Suprapubic skin (tissue), 4 donors: ENCODE measurements at places on chromosomes 12 and 14. TPM values are rescaled to one million over a fixed set of nuclear protein-coding genes. Genes with fewer than 3 reads are reported as not detected.

Gene CHGA
- not detected for total RNA-seq

Gene KDM5A
- total RNA-seq, result 43.1 TPM

Gene BBS10
- 11.7 TPM for total RNA-seq

Gene CINP
- 28.3 TPM for total RNA-seq

Gene TAS2R7
- total RNA-seq, result not detected

Gene MYO1A
- 0.64 TPM for total RNA-seq

GRCh38 chr12:64745980-64746379 lies 13.2 kb downstream of the GNS start:
- no peak overlapping the region for H3K27ac ChIP-seq
- no peaks in the 10 kb centered on the region for H3K27me3 ChIP-seq
- H3K4me3 ChIP-seq, result no peak overlapping the region
- no peak for DNase-seq

DNA sequence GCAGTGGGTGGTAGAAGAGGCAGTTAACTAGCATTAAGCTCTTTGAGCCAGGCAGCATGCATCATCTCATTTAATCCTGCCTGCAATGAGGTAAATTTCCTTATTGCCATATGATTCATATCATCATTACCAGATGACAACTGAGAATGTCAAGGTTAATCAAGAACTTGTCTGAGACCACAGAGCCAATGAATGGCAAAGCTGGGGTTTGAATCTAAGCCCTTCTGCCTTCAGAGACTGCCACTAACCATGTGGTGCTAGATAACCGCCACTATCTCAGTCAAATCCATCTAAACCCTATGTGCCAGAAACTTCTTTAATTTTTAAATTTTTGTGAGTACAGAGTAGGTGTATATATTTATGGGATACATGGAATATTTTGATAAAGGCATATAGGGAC lies 77.8 kb upstream of the GRIP1 start:
- H3K4me1 ChIP-seq, result no peaks in the 10 kb centered on the region
- DNase-seq, result no peak
- no peaks in the 10 kb centered on the region for H3K36me3 ChIP-seq
- no peaks in the 10 kb centered on the region for H3K27me3 ChIP-seq
- H3K4me3 ChIP-seq, result no peak overlapping the region

GRCh38 chr14:89377544-89377943 lies 39.5 kb downstream of the FOXN3 start:
- H3K27ac ChIP-seq, result no peak overlapping the region
- no peak for DNase-seq
- H3K4me3 ChIP-seq, result no peak overlapping the region
- H3K27me3 ChIP-seq, result no peaks in the 10 kb centered on the region
- H3K4me1 ChIP-seq, result peaks cover 12% of the 10 kb centered on the region

DNA sequence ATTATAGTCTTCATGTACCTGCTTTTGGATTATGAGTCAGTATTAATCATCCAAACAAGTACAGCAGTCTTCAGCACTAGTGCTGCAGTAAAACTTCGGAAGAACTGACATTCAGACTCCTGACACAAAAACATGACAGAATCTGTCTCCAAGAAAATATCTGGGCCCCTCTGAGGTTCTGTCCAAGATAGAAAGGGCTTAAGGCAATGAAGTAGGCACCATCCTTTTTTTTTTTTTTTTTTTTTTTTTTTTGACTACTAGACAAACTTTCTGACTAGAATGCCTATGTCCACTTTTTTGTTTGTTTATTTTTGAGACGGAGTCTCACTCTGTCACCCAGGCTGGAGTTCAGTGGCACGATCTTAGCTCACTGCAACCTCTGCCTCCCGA lies 112.5 kb downstream of the MED13L start:
- no peak overlapping the region for H3K4me3 ChIP-seq
- peaks cover 53% of the 10 kb centered on the region for H3K4me1 ChIP-seq
- H3K36me3 ChIP-seq, result no peaks in the 10 kb centered on the region
- no peak overlapping the region for H3K27ac ChIP-seq

DNA sequence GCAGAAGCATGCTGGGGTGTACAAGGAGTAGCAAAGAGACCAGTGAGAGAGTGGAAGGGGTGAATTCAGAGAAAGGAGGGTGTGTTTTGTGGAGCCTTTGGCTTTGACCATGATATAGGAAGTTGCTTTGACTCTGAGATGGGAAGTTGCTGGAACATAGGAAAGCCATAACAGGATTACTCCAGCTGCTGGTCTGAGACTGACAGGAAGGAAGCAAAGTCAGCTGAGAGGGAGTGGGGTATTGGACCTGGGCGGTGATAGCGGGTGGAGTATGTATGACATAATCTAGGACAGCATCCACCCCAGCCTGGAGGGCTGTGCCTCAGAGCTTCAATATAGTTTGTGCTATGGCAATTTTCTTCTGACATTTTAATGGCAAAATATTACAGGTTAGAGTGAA lies 324.4 kb downstream of the PDZRN4 start:
- DNase-seq, result no peak
- H3K36me3 ChIP-seq, result no peaks in the 10 kb centered on the region
- H3K4me1 ChIP-seq, result peaks cover 6% of the 10 kb centered on the region
- H3K4me3 ChIP-seq, result no peak overlapping the region

GRCh38 chr12:128920468-128920867 lies 67.2 kb downstream of the GLT1D1 start:
- no peak for DNase-seq
- H3K27ac ChIP-seq, result no peak overlapping the region
- no peak overlapping the region for H3K4me3 ChIP-seq

- no peak for DNase-seq
- peak within 1 kb of the TSS; percentile 36 for H3K4me3 ChIP-seq
- H3K27ac ChIP-seq, result peak within 1 kb of the TSS; percentile 74
- H3K36me3 ChIP-seq, result no peaks in the 10 kb centered on the region
Observed at GRCh38 chr12:1918081-1918883, at the start of gene CACNA2D4. TSS of gene CACNA2D4 (minus strand) at chr12:1918652. CDS start at chr12:1918473, 179 bp downstream.

DNA sequence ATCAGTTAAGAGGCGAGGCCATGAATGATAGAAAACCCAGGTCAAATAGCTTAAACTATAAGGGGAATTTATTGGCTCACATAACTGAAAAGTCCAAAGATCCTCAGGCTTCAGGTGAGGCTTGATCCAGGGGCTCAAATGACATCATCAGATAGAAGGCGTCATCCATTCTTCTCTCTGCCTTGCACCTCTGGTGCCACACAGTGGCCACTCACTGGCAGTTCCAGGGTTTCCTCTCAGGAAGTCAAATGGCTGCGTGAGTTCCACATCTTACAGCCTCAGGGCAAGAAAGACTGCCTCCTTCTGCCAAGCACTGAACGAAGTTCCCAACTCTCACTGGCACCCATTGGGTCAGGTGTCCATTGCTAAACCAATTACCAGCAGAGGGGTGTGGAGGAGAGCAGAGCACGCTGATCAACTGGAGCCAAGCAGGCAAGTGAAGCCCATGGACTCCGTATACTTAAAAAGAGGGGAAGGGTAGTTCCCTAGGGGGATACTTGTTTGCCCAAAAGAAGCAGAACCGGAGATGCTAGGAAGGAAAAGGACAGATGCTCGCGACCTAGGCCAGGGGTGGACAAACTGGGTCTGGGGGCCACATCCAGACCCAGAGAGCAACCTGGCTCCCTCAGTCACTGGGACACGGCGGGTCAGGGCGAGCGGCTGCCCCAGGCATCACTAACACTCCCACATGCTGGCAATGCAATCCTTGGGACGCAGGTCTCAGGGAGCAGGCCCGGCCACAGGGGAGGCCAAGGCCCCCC lies 69.3 kb downstream of the SERPINA3 start:
- H3K36me3 ChIP-seq, result no peaks in the 10 kb centered on the region
- H3K4me1 ChIP-seq, result no peaks in the 10 kb centered on the region
- H3K4me3 ChIP-seq, result no peak overlapping the region
- no peak overlapping the region for H3K27ac ChIP-seq

GRCh38 chr14:63435838-63436237 lies 107.3 kb downstream of the PPP2R5E start:
- H3K4me3 ChIP-seq, result no peak overlapping the region
- peaks cover 45% of the 10 kb centered on the region for H3K4me1 ChIP-seq
- no peaks in the 10 kb centered on the region for H3K36me3 ChIP-seq
- H3K27ac ChIP-seq, result peak overlapping the region; percentile 9
- peak; percentile 86 for DNase-seq

DNA sequence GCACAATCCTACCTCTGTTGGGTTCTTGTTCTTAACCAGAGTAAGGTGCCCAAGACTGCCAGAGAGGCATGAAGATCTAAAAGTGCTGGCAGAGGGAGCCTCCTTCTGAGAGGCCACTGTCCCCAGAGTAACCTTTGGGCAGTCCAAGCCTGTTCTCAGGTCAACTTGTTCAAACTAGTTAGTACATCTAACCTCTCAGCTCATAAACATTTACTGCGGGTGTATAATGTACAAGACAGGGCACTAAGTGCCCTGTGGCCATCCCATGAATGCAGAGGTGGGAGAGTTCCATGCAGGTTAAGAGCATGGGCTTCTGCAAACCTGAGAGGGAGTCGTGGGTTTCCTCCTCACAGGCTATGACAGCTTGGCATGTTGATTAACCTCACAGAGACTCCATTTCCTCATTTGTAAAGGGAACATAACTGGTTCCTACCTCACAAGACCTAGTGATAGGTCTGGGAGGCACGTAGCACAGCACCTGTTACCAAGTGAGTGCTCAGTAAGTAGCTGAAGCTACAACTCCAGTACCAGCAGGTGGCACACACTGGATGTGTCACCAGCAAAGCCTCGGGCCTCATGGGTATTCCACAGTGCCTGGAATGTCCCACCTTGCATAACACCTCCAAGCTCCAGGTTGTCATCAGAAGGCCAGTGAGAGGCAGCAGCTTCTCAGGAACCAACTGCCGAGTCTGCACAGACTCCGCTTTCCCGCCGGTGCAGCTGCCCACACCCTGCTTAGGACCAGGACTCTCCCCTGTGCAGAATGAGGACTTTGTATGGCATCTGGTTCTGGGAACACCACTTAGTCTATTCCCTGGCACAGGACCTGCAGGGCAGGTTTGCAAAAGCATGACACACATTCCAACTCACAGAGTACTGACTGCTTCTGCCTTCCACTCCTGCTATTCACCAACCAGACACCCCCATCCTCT lies 4.4 kb downstream of the VDR start:
- no peaks in the 10 kb centered on the region for H3K36me3 ChIP-seq
- peak overlapping the region; percentile 20 for H3K27ac ChIP-seq
- H3K27me3 ChIP-seq, result no peaks in the 10 kb centered on the region
- H3K4me3 ChIP-seq, result peak overlapping the region; percentile 3
- no peak for DNase-seq

DNA sequence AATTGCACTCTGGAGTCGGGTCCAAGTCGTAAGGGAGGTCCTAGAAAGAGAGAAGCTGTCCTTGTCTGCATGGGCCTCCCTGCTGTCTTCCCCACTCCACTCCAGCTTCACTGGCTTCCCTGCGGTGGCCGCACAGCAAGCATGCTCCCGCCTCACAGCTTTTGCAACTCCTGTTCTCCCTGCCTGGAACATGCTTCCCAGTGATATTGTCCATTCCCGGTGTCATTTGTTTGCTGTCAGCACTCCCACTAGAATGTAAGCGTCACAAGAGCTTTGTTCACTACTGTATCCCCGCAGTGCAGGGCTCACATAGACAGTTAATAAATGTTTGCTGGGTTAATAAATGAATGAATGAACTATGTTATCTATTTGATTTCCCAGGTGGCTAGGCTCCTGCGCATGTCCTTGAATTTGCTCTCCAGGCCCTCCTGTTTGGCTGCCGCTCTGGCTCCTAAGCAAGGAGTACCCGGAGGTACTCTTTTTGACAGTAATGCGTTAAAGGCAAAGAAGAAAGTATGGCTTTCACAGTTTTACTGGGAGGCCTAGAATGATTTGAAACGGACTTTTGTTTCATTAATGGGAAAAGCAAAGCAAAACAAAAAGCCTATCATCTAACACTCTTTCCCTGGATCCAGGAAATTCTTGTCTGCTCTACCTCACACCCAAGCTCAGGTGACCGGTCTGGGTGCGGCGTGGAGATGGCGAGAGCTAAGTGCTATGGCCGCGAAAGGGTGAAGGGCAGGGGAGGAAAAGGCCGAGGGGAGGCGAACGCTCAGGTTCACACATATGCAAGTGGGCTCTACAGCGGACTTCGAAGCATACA lies 6.2 kb upstream of the SLC7A7 start:
- no peaks in the 10 kb centered on the region for H3K27me3 ChIP-seq
- H3K4me1 ChIP-seq, result peaks cover 34% of the 10 kb centered on the region
- H3K36me3 ChIP-seq, result no peaks in the 10 kb centered on the region
- H3K27ac ChIP-seq, result no peak overlapping the region
- no peak for DNase-seq

GRCh38 chr14:50094056-50094755 lies 22.2 kb downstream of the VCPKMT start:
- H3K27ac ChIP-seq, result no peak overlapping the region
- H3K27me3 ChIP-seq, result no peaks in the 10 kb centered on the region
- no peak overlapping the region for H3K4me3 ChIP-seq
- peaks cover 6% of the 10 kb centered on the region for H3K4me1 ChIP-seq
- H3K36me3 ChIP-seq, result no peaks in the 10 kb centered on the region
- no peak for DNase-seq

DNA sequence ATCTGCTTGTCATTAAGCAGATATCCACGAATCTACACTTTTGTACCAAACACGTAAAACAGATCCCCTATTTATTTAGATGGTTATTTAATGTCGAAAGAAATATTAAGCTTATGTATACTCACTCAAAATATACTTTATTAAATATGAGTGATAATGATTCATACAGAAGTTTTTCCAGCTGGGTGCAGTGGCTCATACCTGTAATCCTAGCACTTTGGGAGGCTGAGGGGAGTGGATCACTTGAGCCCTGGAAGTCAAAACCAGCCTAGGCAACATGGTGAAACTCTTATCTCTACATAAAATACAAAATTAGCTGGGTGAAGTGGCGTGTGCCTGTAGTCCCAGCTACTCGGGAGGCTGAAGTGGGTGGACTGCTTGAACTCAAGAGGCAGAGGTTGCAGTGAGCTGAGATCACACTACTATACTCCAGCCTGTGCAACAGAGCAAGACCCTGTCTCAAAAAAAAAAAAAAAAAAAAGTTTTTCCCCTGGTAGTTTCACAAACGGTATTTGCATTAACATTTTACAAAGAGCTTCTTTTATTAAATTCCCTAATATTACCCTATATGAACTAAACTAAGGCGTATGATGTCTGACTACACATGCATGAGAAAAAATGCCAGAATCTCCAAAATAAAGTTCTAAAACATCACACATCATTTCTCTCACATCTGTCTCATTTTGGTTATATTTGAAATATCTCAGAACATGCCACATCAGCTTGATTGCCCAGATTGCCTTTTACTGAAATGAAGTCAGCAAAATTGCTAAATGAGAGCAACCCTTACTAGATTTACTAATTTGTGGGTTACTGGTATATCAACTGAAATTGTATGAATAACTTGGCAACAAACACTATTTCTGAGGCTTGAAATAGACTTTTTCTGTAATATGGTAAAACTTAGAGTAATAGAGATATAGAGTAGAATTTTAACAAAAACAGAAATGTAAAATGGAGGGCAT lies 74.9 kb downstream of the PAWR start:
- DNase-seq, result no peak
- H3K27me3 ChIP-seq, result no peaks in the 10 kb centered on the region
- peaks cover 10% of the 10 kb centered on the region for H3K36me3 ChIP-seq

- DNase-seq, result no peak
- H3K4me3 ChIP-seq, result peak overlapping the region; percentile 47
- H3K4me1 ChIP-seq, result peaks cover 41% of the 10 kb centered on the region
- H3K36me3 ChIP-seq, result no peaks in the 10 kb centered on the region
- no peak overlapping the region for H3K27ac ChIP-seq
Observed at GRCh38 chr14:38208618-38209562, 1.2 kb downstream of the SSTR1 start.

GRCh38 chr14:27366596-27366995 lies 768.8 kb upstream of the NOVA1 start:
- H3K36me3 ChIP-seq, result no peaks in the 10 kb centered on the region
- H3K4me3 ChIP-seq, result no peak overlapping the region
- no peaks in the 10 kb centered on the region for H3K27me3 ChIP-seq
- no peak overlapping the region for H3K27ac ChIP-seq
- no peaks in the 10 kb centered on the region for H3K4me1 ChIP-seq
